ENCODE measurements at places on chromosomes 12 and 14. TPM values are rescaled to one million over a fixed set of nuclear protein-coding genes. Genes with fewer than 3 reads are reported as not detected.

DNA sequence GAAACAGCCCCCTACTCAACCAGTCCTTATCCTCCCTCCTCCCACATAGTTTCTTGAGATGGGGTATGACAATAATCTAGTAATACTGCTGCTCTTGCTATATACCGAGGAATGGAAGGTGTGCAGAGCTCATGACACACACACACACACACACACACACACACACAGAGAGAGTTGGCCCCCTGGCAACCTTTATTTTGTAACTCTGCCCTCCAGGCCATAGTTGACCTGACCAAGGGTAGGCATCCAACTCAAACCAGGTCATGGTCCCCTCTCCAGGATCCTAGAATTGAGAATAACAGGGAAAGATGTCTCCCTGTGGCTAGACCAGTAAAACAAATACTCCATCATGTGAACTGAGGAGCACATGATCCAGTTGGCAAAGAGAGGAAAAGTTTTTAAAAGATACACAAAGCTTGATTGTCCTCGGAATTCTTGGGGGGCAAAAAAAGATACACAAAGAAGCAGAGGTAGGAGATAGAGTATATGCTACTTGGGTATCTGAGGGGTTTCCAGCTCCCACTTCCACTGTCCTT is 11.3 kb downstream of the ERO1A start:
- no peak for DNase-seq
- no peaks in the 10 kb centered on the region for H3K27me3 ChIP-seq
- peaks cover 23% of the 10 kb centered on the region for H3K4me1 ChIP-seq

GRCh38 chr14:59275668-59276067 is 87.2 kb downstream of the DAAM1 start:
- no peaks in the 10 kb centered on the region for H3K27me3 ChIP-seq
- H3K36me3 ChIP-seq: peaks cover 3% of the 10 kb centered on the region
- DNase-seq: peak; percentile 72
- H3K4me1 ChIP-seq: peaks cover 22% of the 10 kb centered on the region
- H3K4me3 ChIP-seq: peak overlapping the region; percentile 28

- H3K4me1 ChIP-seq: no peaks in the 10 kb centered on the region
- no peaks in the 10 kb centered on the region for H3K27me3 ChIP-seq
- no peak for DNase-seq
- no peak overlapping the region for H3K4me3 ChIP-seq
- H3K27ac ChIP-seq: no peak overlapping the region
Observed at GRCh38 chr12:115504306-115505290, 772.9 kb downstream of the MED13L start.

GRCh38 chr14:63650256-63650952 is 8.7 kb upstream of the WDR89 start:
- H3K36me3 ChIP-seq: no peaks in the 10 kb centered on the region
- peak overlapping the region; percentile 77 for H3K4me3 ChIP-seq
- H3K4me1 ChIP-seq: peaks cover 39% of the 10 kb centered on the region
- no peaks in the 10 kb centered on the region for H3K27me3 ChIP-seq

GRCh38 chr12:102533483-102534215 is 53.3 kb upstream of the IGF1 start:
- H3K36me3 ChIP-seq: no peaks in the 10 kb centered on the region
- H3K27me3 ChIP-seq: no peaks in the 10 kb centered on the region
- DNase-seq: no peak

DNA sequence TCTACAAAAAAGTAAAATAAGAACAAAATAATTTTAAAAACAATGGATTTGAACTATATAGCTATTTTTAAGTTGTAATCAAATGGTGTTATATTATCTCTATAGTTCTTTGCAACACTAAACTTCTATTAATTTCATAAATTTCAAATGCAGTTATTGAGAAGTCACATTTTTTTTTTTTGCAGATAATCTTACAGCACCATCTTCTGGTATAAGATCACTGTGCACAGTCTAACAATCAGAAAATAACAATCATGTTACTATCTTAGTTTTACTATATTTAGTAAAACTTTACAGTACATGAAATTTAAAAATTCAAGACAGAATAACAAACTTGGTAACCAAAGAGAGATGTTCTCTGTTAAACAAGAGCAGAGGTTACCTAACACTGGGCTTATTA is 40.6 kb downstream of the GXYLT1 start:
- H3K36me3 ChIP-seq: peaks cover 4% of the 10 kb centered on the region
- no peak for DNase-seq
- no peaks in the 10 kb centered on the region for H3K27me3 ChIP-seq
- H3K27ac ChIP-seq: no peak overlapping the region
- no peak overlapping the region for H3K4me3 ChIP-seq

GRCh38 chr12:84810611-84811010 is 102.0 kb downstream of the SLC6A15 start:
- H3K4me1 ChIP-seq: no peaks in the 10 kb centered on the region
- H3K36me3 ChIP-seq: no peaks in the 10 kb centered on the region
- no peak for DNase-seq
- H3K27me3 ChIP-seq: no peaks in the 10 kb centered on the region

DNA sequence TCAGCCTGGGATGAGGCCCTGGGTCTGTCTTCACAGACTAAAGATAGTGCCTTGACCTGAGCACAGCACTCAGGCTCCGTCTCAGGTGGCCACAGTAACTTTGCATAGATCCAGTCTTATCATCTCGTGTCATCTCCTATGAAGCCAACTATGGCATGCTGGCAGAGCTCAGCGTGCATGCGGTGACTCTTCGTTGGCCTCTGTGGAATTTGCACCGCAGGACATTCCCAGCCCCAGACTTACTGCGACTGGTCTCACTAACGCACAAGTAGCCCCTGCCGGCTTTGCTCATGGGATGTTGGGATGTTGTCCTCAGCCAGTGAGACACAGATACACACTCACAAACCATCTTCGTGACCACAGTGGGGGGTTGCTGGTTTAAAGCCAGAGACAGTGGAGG is 199.6 kb downstream of the CHST11 start:
- H3K4me3 ChIP-seq: no peak overlapping the region
- no peak for DNase-seq
- no peaks in the 10 kb centered on the region for H3K27me3 ChIP-seq
- peaks cover 16% of the 10 kb centered on the region for H3K36me3 ChIP-seq
- H3K4me1 ChIP-seq: peaks cover 3% of the 10 kb centered on the region

DNA sequence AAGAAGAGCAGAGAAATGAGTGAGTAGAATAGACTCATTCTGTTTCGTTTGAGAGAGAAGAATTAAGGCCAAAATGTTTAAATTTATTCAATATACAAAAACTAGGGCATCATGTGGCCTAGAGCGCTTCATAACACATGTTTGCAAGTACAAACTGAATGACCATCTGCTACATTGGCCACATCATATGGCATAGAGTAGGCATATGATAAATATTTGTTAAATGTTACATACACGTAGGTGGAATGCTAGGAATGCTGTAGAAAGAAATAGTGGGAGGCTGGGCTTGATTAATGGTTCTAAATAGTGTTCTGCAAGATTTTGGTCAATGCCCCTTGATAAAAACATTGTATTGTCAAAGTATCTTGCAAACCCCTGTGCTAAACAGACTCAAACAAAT is 10.8 kb downstream of the MGP start:
- no peak overlapping the region for H3K4me3 ChIP-seq
- H3K27ac ChIP-seq: no peak overlapping the region
- no peak for DNase-seq

DNA sequence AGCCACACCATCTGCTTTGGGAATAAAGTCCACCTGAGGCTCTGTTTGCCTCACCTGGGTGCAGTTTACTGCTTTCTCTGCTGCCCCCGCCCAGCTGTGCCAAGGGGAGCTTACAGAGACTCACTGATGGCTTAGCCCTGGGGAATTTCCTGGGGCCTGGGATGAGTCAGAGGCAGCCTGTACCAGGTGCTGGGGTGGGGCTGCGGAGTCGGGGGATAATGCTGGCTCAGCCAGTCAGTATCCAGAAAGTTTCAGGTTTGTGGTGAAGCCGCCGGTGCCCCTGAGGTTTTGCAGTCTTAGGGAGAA is 22.3 kb downstream of the PLEKHG3 start:
- no peaks in the 10 kb centered on the region for H3K27me3 ChIP-seq
- H3K4me1 ChIP-seq: peaks cover 69% of the 10 kb centered on the region
- peak overlapping the region; percentile 3 for H3K4me3 ChIP-seq
- no peak overlapping the region for H3K27ac ChIP-seq
- no peak for DNase-seq

GRCh38 chr12:85036234-85036707 is at the start of the genes LRRIQ1 and TSPAN19:
LRRIQ1 (plus strand) TSS chr12:85036351; CDS start chr12:85038177, 1,826 bp downstream.
TSPAN19 (minus strand) TSS chr12:85036277; CDS start chr12:85029946, 6,331 bp downstream.
- H3K4me3 ChIP-seq: no peak within 1 kb of the TSS
- no peaks in the 10 kb centered on the region for H3K36me3 ChIP-seq
- H3K27ac ChIP-seq: no peak within 1 kb of the TSS
- DNase-seq: no peak

GRCh38 chr12:32993404-32993803 is 96.8 kb upstream of the PKP2 start:
- no peaks in the 10 kb centered on the region for H3K27me3 ChIP-seq
- H3K36me3 ChIP-seq: no peaks in the 10 kb centered on the region
- no peak overlapping the region for H3K4me3 ChIP-seq
- H3K27ac ChIP-seq: no peak overlapping the region
- H3K4me1 ChIP-seq: no peaks in the 10 kb centered on the region

GRCh38 chr12:82357845-82358199 is 365 bp downstream of the CCDC59 start:
- peaks cover 23% of the 10 kb centered on the region for H3K36me3 ChIP-seq
- peaks cover 36% of the 10 kb centered on the region for H3K4me1 ChIP-seq
- H3K4me3 ChIP-seq: peak overlapping the region; percentile 97
- H3K27ac ChIP-seq: peak overlapping the region; percentile 94
- no peak for DNase-seq
- no peaks in the 10 kb centered on the region for H3K27me3 ChIP-seq

DNA sequence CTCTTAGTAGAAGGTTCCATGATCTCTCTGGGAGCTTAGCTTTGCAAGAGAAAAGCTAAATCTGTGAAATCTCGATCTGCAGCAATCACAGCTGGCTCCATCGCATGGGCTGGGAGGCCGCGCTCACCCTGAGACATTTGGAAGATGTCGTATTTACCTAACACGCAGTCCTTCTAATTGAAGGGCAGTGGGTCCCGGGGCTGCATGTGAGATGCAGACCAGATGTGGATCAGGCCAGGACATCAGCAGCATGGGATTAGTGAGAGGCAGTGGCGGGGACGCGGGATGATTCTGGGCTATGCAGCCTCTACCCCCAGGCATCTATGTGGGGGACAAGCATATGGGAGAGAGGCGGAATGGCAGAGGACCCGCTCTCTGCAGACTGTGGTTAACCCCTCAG is 312.4 kb upstream of the RTL1 start:
- no peaks in the 10 kb centered on the region for H3K4me1 ChIP-seq
- no peaks in the 10 kb centered on the region for H3K36me3 ChIP-seq
- H3K27ac ChIP-seq: no peak overlapping the region
- no peaks in the 10 kb centered on the region for H3K27me3 ChIP-seq

DNA sequence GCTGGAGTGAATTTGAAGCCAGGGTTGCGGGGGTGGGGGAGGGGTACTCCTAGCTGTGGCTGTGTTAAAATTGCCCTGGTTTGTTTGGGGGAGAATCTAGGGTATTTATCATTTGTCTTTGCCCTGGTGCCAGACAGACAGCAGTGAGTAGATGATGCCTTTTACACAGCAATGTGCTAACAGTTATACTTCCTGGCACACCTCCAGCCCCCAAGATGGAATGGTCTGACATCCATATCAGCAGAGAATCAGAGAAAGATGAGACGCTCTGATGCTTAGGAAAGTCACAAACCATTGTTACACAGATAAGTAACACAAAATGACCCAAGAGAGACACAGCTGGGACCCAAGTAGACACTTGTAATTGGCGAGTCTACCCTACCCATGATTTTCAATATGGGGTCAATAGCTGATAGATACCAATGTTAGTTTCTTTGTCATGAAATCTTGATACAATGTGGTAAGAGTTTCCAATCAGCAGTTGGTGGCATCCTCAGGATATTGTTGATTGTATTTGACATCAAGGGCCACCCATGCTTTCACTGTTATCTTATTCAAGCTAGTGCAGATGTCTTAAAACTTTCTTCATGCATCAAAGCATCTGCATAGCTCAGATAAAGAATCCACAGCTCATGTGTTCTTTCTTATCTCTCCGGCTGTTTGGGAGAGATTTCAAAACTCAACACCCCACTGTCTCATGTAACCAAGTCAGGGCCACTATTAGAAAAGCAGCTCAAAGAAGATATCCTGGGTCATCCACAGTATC is 2.6 kb upstream of the PRKAB1 start:
- H3K4me3 ChIP-seq: no peak overlapping the region
- DNase-seq: no peak
- H3K4me1 ChIP-seq: peaks cover 32% of the 10 kb centered on the region
- H3K27me3 ChIP-seq: no peaks in the 10 kb centered on the region
- no peaks in the 10 kb centered on the region for H3K36me3 ChIP-seq
- H3K27ac ChIP-seq: no peak overlapping the region

DNA sequence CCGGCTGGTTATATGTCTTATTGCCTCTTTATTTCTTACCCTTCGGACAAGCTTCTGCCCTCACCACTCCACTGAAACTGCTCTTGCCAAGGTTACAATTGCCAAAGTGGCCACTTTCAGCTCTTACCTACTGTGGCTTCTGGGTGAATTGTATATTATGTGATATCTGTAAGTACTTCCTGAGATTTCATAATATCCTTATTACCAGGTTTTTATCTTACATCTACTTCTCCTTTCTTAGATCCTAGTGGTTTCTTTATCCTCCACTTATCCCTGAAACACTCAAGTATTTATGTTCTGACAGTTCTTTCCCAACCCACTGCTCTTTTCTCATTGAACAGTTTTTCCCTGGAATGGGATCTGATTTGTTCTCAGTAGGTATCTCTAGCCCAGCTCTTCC is 10.5 kb downstream of the CELA1 start:
- H3K36me3 ChIP-seq: no peaks in the 10 kb centered on the region
- no peak for DNase-seq
- H3K27ac ChIP-seq: no peak overlapping the region
- peaks cover under 1% of the 10 kb centered on the region for H3K4me1 ChIP-seq
- no peak overlapping the region for H3K4me3 ChIP-seq
- H3K27me3 ChIP-seq: no peaks in the 10 kb centered on the region

- no peak overlapping the region for H3K27ac ChIP-seq
- no peak for DNase-seq
- H3K4me3 ChIP-seq: no peak overlapping the region
Observed at GRCh38 chr12:27467641-27468040, 21.1 kb downstream of the SMCO2 start.

DNA sequence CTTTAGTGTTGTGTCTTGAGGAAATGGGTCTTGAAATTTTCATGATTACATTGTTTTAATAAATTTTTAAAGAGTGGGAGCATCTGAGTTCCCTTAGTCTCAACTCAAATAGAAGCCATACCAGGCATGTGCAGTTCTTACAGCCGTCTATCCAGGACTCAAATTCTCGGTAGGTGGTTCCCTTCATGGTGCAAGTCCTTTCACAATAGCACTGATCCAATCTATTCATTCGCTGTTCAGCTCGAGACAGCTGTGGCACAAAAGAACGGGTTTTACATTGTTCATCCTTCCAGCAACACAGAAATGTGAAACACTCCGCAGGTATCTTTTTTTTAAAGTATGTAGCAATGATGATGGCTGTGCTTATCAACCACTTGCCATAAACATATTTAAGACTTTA is 100.2 kb downstream of the NELL2 start:
- H3K27ac ChIP-seq: no peak overlapping the region
- H3K4me3 ChIP-seq: no peak overlapping the region
- H3K36me3 ChIP-seq: no peaks in the 10 kb centered on the region
- no peak for DNase-seq
- no peaks in the 10 kb centered on the region for H3K4me1 ChIP-seq

GRCh38 chr14:103519043-103519836 is 3.4 kb downstream of the CKB start:
- H3K4me3 ChIP-seq: no peak overlapping the region
- no peak for DNase-seq
- H3K27me3 ChIP-seq: no peaks in the 10 kb centered on the region
- no peak overlapping the region for H3K27ac ChIP-seq
- peaks cover 24% of the 10 kb centered on the region for H3K4me1 ChIP-seq

Gene SLC2A14
- polyA plus RNA-seq: not detected

Gene ATF7IP
- 101 TPM for polyA plus RNA-seq

Gene LRP1-AS
- not detected for polyA plus RNA-seq

Gene RAD51AP1
- 2.3 TPM for polyA plus RNA-seq

Gene WNT1
- not detected for polyA plus RNA-seq

Gene REP15
- polyA plus RNA-seq: not detected

Gene C14orf93
- polyA plus RNA-seq: 7.1 TPM
